DMS53 (cell line): ENCODE measurements at places on chromosomes 6 and 20.

- no peak for DNase-seq
Observed at GRCh38 chr6:34512738-34513115, 43.4 kb downstream of the SPDEF start.

- no peak for DNase-seq
Observed at GRCh38 chr20:58340853-58341252, 31.3 kb downstream of the RAB22A start.

DNA sequence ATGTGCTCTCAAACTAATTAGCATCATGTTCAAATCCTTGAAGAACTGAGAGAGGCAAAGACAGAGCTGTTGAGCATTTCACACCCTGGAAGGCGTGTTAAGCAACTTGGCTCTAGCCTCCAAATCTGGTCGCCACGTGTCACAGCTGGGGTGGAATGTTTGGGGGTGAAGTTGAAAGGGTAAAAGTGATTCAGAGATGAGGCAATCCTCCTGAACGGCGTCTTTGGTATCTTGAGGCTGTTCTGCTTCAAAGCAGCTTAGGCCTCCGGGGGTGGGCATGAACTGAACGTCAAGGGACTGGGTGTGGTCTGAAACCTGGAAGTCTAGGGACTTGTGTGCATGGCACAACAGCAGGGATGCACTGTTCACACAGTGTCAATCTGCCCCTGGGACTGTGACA lies 62.3 kb downstream of the TRAM2 start:
- DNase-seq: no peak

- peak; percentile 64 for DNase-seq
Observed at GRCh38 chr6:159788753-159789376, 537 bp downstream of the TCP1 start.

DNA sequence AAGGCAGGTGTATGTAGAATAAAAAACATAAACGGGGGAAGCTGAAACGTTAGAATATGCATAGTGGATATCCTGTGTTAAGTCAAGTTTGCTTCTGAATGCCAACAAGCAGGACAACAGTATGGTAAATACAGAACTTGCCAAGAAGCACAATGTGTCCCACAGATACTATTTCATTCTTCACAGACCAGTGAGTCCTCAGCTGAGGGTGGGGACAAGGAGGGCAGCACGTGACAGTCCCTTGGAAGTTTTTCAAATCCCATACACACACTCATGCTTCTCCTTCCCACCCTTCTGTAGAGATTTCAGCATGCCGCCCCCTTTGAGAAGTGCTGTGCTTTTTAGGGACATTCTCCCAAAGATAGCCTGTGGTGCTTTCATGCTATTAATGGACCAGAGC lies 268.5 kb upstream of the ECI2 start:
- DNase-seq: no peak

DNA sequence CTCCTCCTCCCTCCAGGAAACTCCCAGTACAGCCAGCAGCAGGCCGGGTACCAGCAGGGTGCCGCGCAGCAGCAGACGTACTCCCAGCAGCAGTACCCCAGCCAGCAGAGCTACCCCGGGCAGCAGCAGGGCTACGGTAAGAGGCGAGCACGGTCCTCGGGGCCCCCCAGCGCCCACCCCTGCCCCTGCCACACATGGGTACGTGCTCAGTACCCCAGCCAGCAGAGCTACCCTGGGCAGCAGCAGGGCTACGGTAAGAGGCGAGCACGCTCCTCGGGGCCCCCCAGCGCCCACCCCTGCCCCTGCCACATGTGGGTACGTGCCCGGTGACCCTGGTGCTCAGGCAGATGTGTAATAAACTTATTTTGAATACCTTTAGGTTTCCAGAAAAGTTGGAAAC lies 10.2 kb upstream of the MTG2 start:
- DNase-seq: no peak

DNA sequence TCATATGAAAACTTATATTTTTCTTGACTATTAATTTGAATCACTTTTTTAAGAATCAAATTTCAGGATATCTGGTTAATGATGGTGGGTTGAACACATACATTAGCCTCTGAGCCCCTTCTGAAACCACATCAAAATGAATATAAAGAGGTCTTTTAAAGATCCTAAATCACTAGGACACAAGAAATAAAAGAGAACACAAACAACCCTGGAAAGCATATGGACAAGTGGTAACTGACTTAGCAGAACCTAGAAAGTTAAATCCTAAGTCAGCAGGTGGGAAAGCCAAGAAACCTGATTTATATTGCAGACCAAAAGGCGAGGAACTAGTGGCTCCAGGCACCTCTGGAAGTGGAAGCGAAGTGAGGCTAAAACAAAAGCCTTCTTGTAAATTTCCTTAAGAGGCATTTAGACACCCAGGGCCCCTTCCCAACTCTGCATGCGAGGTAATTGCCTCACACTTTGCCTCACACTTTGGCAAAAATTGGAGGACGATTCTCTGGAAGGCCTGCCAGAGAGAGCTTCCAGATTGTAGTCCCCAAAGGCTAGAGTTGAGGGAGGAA lies 293.9 kb downstream of the KHDC1L start:
- DNase-seq: no peak

GRCh38 chr20:38267296-38267695 lies 6.8 kb upstream of the KIAA1755 start:
- no peak for DNase-seq

DNA sequence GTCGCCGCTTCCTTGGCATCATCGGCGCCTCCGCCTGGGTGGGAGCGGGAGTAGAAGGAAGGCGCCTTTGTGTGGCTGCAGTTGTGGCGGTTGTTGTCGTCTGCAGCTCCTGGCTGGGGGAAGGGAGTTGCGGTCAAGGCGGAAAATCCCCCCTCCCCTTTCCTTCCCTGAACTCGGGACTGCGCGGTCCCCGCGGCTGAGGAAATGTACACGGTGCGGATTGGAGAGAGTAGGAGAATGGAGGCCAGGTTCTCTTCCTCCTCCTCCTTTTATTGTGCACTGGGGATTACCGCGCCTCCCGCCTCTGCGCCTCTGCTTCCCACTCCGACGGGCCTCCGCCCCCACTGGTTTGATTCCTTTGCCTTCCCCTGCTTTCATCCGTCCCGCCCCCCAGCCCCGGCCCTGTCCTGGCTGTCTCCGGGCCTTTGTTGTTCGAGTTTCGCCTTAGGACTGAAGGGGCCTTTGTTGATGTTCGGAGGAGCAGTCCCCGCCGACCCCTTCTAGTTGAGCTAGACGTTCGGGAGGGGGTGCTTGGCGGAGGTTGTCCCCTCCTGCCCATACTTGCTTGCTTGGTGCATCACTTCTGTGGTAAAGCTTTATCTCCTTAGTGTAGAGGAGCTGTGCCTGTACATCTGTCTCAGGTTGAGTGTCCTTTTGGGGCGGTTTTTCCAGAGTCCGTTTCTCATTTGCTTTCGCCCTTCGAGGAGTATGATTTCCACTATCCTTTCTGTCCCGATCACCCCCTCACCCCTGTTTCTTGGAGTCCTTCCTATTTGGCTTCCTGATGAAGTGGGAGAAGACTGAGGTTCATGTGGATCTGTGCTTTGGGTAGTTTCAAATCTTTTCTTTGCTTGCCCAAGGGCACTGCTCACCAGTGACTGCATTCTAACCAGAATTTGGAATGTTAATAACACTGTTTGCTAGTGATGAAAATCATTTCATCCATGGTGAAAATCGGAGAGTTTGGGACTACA lies 764 bp downstream of the ZNF292 start:
- DNase-seq: peak; percentile 59

DNA sequence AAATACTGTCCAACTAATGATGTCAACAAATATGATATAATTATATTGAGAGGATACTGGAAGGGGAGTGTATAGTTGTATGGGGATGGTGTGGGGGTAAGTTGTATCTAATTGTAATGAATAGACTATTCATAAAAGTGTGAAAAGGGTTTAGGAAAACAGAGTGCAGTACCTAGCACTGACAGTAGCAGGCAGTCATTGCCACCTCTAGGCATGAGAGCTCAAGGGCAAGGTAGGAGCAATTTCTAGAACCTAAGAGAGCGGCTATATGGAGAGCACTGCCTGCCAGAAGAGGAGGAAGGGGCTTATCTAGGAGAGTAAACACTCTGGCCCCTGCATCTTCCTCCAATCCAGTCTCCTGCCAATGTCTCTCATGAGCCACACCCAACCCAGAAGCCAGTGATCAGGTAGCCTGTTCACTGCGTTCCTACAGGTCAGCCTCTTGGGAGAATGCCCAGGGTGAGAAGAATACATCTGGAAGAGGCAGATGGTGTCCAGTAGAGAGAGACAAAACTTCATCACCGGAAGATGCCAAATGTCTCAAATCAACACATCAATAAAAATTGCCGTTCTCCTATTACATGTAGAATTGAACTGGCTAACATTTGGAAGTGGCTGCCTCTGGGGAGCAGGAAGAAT lies 200.0 kb downstream of the LY86 start:
- DNase-seq: peak; percentile 55

DNA sequence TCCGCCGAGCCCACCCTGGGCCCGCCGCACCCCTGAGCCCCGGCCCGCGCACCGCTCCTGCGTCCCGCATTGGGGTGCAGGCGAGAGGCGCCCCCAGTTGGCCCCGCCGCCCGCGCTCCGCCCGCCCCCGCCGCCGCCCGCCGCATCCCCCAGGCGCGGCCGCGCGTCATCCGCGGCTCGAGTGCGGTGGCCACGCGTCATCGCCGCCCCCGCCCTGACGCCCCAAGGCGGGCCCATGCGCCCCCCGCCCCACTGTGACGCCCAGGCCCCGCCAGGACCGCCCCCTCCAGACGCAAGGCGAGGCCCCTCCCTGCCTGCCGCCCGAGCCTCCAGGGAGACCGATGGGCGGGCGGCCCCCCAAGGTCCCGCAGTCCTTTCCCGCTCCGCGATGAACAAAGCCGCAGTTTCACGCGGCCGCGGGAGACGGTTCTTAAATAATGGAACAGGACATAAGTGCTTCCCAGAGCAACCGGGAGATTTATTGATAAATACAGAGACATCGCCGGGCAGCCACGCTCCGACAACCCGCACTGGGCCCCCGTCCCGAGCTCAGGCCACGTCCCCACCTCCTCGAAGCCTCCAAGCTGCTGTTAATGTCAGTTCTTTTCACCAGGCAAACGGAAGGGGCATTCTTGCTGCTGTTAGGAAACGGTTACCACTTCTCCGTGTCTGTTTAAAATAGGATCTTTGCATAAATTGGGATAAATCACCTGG lies at the start of gene ANKRD60:
Gene ANKRD60 (minus strand): TSS at position 170 of the 714 bp plus-strand sequence. CDS start 0 bp downstream, at position 170.
- no peak for DNase-seq

DNA sequence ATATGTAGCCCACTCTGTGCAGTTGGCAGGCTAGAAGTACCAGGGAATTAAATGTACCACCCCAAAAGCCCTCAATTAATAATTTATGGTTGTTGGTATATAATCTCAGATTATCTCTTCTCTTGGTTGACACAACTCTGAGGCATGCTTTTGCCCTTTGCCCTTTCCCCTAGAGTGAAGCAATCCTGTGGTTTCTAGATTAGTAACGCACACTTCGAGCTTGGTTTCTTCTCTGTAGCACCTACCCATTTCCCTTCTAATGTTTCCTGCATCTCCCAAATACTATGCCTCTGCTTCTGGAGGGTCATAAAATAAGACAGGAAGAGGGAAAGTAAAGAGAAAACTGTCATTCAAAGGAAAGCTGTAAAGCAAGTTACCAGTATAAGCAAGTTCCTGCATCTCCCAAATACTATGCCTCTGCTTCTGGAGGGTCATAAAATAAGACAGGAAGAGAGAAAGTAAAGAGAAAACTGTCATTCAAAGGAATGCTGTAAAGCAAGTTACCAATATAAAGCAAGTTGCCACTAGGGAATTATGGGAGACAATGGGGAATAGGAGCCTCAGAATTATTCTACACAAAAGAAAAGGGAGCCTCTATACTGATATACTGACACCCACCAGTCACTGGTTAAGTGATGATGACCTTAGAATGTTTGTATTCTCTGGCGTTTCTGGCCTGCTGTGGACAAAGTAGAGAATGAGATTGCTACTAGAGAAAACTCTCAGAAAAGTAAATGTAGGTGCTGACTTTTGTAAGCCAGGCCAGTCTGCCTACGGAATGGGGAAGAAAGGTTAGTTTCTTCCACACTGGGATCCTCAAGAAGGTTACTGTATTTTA lies 862.6 kb upstream of the MAN1A1 start:
- DNase-seq: no peak

DNA sequence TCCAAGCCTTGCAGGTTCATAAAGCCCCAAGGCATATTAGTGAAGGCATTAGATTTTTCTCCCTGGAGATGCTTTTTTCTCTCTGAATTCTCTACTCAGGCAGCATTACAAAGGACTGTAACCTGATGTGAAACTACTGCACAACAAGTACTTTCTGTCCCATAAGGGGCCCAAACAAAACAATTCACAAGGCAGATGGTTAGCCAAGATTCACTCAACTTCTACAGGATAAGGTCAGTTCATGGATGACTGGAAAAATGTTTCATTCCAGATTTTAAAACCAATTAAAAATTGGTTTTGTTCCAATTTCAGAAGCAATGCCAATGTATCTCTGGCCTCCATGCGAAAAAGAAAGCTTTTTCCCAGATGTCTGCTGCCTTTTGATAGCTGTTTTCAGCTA lies 181.8 kb downstream of the KHDC1L start:
- DNase-seq: no peak

GRCh38 chr6:55726144-55726543 lies 147.2 kb upstream of the HMGCLL1 start:
- DNase-seq: peak; percentile 4

DNA sequence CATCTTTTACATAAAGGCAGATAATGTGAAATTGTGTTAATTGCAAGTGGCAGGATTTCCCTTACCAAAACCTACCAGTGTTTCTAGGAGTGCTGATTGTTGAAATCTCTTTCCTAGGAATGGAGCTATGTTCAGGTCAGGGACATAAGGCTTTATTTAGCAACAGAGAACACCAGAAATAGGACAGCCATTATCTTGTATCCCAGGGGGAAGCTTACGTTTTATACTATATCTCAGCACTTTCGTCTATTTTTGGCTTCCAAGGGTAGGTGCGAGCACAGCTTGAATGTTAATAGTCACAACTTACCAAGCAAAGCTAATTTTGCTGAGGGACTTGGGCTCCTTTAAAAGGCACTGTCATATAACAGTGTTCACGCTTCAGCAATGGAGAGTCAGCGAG lies 94.0 kb downstream of the SYCP2 start:
- no peak for DNase-seq

DNA sequence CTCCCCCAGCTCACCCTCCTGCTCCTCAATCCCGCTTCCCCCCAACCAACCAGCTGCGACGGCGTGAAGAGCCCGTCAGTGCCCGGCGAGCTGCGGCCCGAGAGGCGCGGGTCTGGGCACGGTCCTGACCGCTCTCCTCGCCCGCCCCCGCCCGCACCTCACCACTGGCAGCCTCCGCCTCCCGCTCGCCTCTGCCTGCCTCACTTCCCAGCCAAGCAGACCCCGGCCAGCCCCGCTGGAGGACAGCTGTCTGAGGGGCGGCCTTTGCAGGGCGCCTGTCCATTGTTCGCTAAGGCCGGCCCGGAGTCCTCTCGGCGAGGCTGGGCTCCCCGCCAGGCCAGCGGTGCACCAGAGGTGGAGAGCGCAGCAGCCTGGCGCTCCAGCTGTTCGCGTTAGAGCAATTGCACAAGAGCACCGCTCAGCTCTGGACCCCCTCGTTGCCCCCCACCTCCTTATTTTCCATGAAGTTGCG lies 1.3 kb downstream of the SOBP start:
- peak; percentile 56 for DNase-seq
